K562 (cell line): ENCODE measurements at places on chromosomes 13 and 19. TPM values are rescaled to one million over a fixed set of nuclear protein-coding genes. Genes with fewer than 3 reads are reported as not detected.
A peak's percentile ranks its signal among the peaks of the same experiment; 100 is the strongest.

- peak; percentile 80 for DNase-seq
These were observed 10.1 kb upstream of the NFIX start for GRCh38 chr19:12985049-12985776.

GRCh38 chr13:51883226-51883600, 21.4 kb downstream of the CCDC70 start:
- no peak for DNase-seq

DNA sequence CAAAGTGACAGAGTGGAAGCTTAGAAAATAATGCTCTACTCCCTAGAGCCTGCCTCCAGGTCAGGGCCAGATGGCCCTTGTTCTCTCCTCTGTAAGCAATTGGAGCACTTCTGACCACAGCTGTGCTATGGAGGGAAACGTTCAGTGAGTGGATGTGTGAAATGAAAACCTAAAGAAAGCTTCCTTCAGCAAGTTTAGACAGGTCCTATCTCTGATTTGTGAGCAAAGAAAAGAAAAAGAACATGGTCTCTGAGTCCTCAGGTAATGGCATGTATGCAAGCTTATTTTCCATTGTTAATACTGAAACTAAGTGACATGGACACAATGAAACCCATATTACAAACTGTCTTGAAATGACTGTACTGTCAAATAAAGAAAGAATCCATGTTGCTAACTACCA, 1486.8 kb downstream of the EFNB2 start:
- no peak for DNase-seq

DNA sequence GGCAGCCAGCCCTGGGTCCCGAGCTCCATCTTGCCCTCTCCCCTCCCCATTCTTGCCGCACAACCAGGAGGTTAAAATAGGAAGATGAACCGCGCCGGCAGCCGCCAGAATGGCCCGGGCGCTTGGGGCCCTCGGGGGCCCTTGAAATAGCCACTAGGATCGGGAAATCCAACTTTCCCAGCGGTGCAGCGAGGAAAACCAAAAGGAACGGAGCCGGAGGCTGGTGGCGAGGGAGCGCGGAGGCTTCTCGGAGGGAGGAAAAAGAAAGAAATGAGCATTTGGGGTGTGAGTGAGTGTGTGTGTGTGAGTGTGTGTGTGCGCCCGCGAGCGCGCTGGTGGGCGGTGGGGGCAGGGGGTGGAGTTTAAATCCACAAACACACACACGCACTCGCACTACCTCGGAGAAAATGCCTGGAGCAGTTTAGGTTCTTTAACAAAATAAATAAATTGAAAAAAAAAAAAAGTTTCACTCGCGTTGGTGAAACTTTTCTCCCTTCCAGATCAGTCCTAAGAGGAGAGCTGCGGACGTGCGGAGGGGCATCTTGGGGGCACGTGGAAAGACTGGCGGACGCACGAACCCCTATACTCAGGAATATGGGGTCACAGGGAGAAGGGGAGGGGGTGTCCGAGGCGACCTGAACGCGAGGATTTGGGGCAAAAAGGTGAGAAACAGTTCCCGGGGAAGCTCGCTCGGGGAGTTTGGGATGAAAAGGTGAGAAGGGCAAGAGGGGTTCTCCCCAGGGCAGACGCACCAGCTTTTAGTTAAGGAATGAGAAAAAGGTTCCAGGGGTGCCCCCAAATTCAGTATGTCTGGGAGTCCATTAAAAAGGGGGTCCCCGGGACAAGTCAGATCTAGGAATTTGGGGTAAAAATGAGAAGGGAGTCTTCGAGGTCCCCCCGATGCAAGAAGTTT, 1.3 kb downstream of the RFX2 start:
- peak; percentile 44 for DNase-seq

DNA sequence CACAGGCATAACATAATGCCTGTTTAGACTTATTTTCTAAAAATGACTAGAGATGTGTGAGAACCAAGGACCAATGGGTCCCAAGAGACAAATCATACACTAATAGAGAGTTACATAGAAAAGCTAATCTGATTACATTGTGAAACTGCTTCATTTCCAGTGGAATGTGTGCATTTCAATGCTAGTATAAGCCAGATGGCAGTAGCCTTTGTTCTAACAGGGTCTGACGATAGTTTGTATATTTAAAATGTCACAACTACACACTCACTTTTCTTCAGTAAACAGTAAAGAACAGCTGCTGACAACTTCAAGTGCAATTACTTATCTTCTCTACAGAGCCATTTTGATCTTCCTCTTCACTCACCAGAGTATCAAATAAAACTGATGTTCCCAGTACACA, 4.3 kb upstream of the SLITRK5 start:
- DNase-seq: no peak

THOP1 gene
- total RNA-seq: 193 and 203 TPM in 2 replicates

EDNRB gene
- total RNA-seq: 0.04 and 0.36 TPM in 2 replicates

CYP2S1 gene
- 1.9 and 2.6 TPM in 2 replicates for total RNA-seq

DNA sequence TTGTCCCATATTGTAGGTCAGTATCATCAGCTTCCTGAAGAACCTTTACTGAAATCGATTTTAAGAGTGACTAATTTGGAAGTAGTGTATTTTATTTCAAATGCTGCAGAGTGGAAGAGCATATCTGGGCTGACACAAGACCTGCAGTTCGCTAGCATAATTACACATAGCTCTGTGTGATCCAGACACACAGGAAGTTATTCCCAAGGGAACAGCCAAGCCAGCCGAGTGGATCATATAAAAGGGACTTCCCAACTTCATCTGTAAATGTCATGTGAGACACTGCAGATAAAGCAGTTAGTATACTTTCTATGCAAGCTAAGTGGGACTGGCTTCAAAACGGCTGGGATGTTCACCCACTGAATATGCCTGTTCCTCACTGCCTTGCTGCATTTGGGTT, 760.4 kb downstream of the SLITRK1 start:
- DNase-seq: no peak

GRCh38 chr13:67048084-67048820, 181.9 kb downstream of the PCDH9 start:
- DNase-seq: peak; percentile 13

CFAP97D2 gene
- not detected in 2 replicates for total RNA-seq

CEACAM3 gene
- not detected in 2 replicates for total RNA-seq

EPSTI1 gene
- not detected in 2 replicates for total RNA-seq
